HepG2 (cell line): ENCODE measurements at places on chromosomes 7 and 10. TPM values are rescaled to one million over a fixed set of nuclear protein-coding genes. Genes with fewer than 3 reads are reported as not detected.

DNA sequence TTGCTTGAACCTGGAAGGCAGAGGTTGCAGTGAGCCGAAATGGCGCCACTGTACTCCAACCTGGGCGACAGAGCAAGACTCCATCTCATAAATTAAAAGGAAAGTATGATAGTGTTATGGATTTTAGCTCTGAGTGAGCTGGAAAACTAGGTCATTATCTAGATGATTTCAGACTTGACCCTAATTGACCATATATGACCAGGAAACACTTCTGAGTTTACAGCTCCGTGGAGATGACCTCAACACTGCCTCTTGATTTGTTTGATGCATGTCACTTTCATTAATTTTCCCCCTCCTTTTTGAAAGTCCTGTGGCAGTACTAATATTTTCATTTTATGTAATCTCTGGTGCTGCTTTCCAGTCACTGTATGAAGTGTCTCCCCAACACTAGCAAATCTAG lies 7.8 kb upstream of the SEC61A2 start:
- DNase-seq, result no peak

Gene LRRC17
- 0.20 and 0.38 TPM in 2 replicates for total RNA-seq

Gene PPA1
- total RNA-seq, result 250 and 371 TPM in 2 replicates

DNA sequence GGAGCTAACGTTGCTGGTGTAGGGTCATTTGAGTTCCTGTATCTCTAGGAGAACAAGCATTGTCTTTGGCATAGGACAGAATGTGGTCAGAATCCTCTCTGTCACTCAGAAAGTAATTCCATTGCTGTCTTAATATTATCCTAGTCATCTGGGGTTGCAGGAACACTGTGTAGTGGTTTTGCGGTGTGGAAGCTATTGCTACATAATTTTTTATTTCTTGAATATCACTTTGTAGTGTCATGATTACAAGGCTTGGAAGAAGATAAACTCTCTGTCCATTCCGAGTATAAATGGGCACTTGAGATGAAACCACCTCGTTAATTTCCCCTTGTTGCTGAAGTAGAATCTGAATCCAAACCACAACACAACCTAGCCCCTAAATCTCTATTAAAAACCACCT lies 919.2 kb downstream of the LRMDA start:
- no peak for DNase-seq

Gene ZNF239
- total RNA-seq, result not detected in 2 replicates

GRCh38 chr10:131021969-131022368 lies 289.6 kb downstream of the TCERG1L start:
- no peak for DNase-seq

- no peak for DNase-seq
These were observed 21.6 kb downstream of the KCNH2 start for GRCh38 chr7:150956395-150957132.
